ENCODE measurements at places on chromosomes 5 and 9.

DNA sequence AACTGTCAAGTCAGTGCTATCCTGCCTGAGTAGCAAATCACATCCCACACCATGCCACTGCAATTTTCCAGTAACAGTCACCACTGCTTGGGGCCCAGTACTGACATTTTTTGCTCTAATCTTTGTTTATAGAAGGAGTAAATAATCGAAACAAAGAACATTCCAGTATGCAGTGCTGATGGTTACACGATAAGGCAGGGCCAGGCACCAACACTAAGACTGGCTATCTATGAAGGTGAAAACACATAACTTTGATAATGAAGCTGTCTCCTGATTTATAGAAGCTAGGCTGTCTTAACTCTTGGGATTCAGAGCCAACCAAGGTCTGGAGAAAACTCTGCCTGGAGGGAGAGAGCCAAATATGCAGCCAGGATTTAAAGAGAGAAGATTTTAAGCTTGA is 365.3 kb downstream of the BNC2 start:
- no peak for DNase-seq

- DNase-seq = no peak
Observed at GRCh38 chr5:40428126-40428525, 251.6 kb upstream of the PTGER4 start.

GRCh38 chr5:168472329-168472728 is 13.9 kb upstream of the RARS1 start:
- no peak for DNase-seq

DNA sequence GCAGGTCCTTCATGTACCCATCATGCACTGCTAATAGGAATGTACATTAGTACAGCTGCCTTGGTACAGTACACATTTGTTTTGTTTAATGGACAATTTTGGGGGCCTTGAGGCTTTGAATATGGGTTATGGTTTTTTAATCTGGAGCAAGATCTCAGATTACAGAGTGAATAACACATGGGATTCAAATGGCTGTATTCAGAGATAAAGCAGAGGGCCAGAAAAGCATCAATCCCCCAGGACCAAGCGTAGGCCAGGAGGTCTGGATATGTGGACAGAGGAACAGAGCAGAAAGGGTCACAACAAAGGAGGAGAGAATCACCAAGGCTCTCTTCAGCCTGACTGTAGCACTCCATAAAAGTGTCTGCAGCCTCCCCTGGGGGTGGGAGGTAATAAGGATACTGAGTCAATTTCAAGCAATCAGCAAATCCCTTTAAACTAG is 47.7 kb upstream of the STK32A start:
- no peak for DNase-seq

DNA sequence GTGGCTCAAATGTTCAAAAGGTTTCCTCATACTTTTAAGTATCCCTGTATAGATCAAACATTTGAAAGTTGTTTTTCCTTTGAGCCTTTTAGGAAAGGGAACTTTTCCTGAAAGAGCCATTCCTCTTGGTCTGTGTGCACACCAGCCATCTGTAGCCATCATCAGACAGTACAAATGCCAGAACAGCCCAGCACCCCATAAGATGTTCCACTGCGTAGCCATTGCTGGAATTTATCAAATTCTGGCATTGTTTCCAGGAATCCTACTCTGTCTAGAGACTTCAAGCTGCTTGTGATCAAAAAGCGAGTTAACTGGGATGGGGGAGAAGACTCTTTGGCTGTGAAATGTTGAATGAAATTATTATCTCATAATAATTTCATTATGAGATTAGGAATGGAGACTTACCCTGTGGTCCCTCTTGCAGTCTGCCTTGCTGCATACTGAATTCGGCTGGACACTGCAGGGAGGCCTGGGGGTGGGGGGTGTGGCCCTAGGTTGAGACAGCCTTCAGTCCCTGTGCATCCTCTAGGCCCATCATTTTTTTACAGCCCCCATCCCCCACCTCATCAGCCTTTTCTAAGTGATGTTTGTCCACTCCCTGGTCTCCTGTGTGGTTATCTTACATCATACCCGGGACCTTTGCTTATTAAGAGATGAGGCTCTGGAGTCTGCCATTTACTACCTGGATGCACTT is 99.8 kb downstream of the RALGPS1 start:
- no peak for DNase-seq

- no peak for DNase-seq
Observed at GRCh38 chr9:16422114-16422513, 448.4 kb downstream of the BNC2 start.

DNA sequence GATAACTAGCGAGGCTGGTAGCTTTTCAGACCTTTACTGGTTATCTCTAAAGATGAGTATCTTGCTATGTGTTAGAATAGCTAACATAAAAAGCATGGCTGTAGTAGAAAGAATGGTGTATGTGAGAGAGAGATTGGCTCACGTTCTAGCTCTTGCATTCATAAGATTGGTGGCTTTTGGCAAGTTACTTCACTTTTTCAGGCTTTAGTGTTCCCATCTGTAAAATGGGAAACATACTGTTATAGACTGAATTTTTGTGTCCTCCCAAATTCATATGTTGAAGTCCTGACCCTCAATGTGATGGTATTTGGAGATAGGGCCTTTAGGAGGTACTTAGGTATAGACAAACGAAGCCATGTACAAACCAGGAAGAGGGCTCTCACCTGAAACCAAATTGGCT is 302.4 kb upstream of the KLF4 start:
- DNase-seq = no peak

DNA sequence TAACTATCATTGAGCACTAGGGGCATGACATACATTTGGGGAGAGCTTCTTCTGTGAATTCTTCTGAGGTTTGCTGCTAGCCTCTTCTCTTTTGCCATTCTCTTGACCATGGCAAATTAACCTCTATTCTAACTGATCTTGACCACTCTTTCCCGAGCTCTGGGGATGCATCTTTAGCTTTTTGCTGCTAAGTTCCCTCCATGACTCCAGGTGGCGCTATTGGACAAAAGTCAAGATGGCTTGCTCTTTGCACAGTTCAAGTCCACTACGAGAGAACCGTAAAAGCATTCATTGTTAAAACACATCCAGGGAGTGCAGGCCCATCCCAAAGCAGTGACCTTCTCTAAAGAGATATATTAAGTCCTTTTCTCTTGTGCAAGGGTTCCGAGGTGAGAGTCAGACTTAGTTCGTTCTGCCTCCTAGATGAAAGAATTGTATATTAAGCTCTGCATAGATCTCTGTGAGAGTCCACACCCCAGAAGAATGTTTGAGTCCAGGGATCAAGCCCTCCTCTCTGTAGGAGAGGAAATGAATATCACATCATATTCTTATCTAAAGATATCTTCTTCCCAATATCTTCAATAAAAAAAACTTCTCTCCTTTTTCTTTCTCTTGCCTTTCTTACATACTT is 1152.9 kb upstream of the CDH6 start:
- DNase-seq = peak; percentile 15

DNA sequence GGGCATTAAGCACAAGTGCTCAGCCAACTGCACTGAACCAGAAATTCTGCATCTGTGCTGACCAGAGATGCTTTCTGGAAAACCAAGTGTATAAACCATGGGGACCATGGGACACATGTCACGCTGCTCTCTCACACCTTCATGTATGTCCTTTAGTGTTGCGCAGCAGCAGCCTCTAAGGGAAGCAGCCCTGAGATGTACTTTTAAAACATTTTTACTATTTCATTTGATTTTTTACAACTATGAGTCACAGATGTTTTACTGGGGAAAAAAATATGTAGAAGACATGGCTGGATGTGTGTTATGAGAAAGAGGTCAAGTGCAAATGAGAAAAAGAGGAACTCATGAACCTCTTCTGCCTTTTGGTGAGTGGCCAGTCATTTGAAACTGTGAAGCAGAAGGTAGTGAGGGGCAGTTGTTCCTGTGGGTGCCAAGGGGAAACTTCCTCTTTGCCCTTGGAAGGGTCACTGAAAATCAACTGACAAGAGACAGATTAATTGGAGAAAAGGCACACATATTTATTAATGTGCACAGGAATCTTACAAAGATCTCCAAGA is 31.4 kb upstream of the SYK start:
- peak; percentile 54 for DNase-seq

GRCh38 chr5:16477541-16477940 is 11.9 kb upstream of the ZNF622 start:
- no peak for DNase-seq

DNA sequence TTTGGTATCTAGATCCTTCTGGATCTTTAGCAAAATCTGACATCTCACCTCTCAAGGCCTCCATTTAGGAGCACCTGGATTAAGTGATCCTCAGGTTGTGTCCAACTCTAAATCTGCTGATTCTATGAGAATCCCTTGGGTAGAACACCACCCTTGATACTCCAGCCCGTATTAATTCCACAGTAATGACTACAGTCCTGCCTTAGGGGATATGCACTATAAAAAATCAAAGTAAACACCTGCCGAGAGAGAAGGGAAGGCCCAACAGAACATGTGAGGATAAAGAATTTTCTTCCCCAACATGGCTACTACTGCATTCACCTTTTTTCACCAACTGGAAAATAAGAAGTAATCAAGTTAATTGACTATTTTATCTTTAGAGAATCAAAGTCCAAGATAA is 27.6 kb downstream of the DAP start:
- no peak for DNase-seq

DNA sequence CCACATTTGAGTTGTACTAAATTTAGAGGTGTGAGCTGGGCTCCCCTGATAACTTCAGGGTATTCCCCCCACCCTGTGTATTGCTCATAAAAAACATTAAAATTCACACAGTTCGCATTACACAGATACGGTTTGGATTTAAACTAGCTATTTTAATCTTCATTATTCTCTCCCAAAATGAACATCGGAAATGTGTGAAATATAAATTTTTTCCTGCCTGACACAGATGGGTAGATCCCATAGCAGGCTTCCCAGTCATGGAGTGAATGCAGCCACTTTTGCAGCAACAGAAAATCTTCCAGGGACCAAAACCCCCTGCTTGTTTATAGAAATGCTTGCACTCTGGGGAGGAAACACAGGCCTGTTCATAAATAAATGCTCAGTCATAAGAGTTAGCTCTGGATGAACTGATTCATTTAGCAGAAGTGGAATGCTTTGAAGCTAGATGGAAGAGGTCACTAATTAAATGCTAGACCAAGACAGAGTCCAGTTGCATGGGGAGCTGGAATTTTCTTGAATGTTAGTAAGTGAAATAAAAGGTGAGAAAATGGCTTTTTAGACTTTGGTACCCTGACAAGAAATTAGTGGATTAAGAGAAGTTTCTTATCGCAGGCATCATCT is 115.6 kb downstream of the PDE8B start:
- DNase-seq = no peak

All from GM10248 (cell line).